ENCODE measurements at places on chromosomes 2 and 18.

DNA sequence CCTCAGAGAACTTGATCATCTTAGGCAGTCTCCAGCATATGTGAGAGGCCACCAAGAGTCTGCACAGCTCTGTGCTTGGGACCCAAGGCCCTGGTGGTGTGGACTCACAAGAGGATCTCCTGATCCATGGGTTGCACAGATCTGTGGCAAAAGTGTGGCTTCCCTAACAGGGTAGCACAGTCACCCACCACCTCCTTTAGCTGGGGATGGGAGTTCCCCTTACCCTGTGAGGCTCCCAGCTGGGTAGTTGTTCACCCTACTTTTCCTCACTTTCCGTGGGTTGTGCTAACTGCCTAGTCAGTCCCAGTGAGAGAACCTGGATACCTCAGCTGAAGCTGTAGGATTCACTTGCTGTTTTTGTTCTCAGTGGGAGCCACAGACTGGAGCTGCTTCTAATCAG, 123.7 kb downstream of the FTCDNL1 start:
- DNase-seq, result no peak

GRCh38 chr2:239018271-239019182, 170.6 kb downstream of the TWIST2 start:
- no peak for DNase-seq

- DNase-seq, result no peak
Measured at GRCh38 chr2:3349211-3349693, 28.4 kb downstream of the EIPR1 start.

DNA sequence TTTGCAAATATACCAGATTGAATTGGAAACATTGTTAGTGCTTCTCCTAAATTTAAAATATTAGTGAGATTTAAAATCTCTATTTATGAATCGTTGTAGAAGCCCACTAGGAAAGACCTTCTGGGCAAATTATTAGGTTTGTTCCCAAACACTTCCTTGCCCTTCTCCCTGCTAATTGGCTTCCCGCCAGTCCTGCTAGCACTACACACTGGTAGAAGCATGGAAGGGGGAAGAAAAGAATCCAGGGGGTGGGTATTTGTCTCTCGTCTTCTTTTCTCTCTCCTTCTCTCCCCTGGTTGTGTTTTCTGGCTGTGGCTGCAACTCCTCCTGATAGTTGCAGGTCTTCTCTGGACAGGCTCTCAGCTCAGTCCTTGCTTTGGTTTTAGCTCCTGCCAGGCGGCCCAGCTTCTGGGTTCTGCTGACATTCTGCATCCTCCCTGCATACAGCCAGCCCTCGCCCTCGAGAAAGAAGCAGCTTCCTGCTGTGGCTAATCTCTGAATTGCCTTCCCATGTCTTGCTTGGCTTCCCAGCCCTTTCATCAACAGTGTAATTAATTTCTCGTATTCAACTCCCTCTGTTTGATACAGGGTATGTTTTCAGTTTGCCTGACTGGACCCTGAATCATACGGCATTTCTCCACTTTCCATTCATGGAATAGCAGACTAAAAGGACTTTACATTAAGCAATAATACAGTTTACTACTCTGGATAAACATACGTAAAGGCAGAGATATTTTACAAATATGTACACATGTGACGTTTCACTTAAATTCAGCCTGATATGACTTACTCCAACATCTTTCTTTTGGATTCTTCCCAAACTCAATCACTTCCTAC, 6.9 kb upstream of the PARD3B start:
- no peak for DNase-seq

- peak; percentile 40 for DNase-seq
Measured at GRCh38 chr2:38740851-38741731, 10.1 kb downstream of the SRSF7 start.

DNA sequence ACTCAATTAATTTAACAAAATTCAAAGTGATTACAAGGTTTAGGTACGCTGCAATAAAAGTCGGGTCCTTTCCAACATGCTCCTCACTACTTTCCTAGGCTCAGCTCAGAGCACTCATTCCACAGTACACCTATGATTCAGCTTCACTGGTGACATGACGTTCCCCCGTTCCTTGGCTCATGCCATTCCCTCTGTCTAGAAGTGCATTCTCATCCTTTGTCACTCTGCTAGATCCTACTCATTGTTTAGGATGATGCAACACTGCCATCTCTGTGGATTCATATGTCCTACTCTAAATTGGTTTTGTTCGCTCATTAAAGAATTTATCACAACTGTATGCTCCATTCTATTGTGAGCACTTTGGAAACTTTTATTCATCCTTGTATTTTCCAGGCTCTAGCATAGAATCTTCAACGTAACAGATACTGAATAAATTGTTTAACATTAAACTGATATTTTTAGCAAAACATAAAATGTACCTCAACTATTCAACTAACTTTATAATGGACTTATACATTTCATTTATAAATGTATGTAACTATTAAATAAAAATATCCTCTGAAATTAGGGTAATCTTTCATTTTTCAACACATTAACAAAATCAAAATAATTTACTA, 78.6 kb downstream of the FAM228A start:
- no peak for DNase-seq

- DNase-seq, result no peak
Measured at GRCh38 chr2:217160978-217161973, 301.4 kb upstream of the TNP1 start.

- no peak for DNase-seq
Measured at GRCh38 chr18:9418047-9418690, 57.1 kb upstream of the RALBP1 start.

GRCh38 chr18:56937874-56938430, 208.9 kb upstream of the BOD1L2 start:
- DNase-seq, result no peak

DNA sequence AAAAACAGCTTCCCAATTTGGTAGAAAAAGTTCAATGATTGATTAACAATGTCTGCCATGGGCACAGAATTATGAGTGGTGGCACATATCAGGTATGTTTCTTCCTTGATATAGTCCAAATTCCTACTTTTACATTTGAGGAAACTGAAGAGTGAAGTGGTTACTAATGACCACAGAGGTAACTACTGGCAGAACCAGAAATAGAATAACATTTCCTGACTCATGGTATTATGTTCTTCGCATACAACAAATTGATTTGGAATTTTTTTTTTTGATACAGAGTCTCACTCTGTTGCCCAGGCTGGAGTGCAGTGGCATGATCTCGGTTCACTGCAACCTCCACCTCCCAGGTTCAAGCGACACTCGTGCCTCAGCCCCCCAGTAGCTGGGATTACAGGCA, 6.0 kb upstream of the NFE2L2 start:
- no peak for DNase-seq

GRCh38 chr2:42800981-42801380, 8.6 kb upstream of the HAAO start:
- DNase-seq, result no peak

- DNase-seq, result no peak
Measured at GRCh38 chr2:179460181-179460929, 195.7 kb upstream of the SESTD1 start.

GRCh38 chr2:150644298-150645067, 157.0 kb upstream of the RND3 start:
- no peak for DNase-seq

DNA sequence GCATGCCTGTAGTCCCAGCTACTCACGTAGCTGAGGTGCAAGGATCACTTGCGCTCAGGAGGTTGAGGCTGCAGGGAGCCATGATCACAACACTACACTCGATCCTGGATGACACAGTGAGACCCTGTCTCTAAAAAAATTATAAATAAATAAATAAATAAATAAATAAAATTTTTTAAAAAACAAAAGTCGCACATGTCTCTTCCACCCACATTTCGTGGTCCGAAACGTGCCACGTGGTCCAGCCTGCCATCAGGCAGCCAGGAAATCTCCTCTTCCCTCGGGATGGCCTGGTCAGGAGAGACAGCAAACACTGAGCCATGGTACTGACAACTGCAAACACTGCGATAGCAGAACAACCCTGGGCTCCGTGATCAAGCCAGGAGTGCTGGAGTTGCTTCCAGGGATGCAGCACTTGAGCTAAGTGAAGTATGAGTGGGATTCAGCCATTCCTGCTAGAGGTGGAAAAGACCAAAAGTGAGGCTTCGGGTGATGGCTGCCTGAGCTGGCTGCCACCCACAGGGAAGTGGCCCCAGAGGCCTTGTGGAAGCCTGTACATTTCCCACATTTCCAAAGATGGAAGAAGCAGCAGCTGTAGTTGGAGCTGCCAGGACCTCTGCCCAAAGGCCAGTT, 193.1 kb downstream of the SMAD2 start:
- no peak for DNase-seq

Data from NCI-H524 (cell line).